ENCODE measurements at places on chromosomes 5 and 9. TPM values are rescaled to one million over a fixed set of nuclear protein-coding genes. Genes with fewer than 3 reads are reported as not detected.

GRCh38 chr9:88673886-88674285 is 138.9 kb downstream of the NXNL2 start:
- DNase-seq, result no peak

GRCh38 chr5:146902471-146902870 is 23.9 kb upstream of the PPP2R2B start:
- no peak for DNase-seq

GRCh38 chr9:124983698-124984097 is 42.8 kb upstream of the GOLGA1 start:
- no peak for DNase-seq

DNA sequence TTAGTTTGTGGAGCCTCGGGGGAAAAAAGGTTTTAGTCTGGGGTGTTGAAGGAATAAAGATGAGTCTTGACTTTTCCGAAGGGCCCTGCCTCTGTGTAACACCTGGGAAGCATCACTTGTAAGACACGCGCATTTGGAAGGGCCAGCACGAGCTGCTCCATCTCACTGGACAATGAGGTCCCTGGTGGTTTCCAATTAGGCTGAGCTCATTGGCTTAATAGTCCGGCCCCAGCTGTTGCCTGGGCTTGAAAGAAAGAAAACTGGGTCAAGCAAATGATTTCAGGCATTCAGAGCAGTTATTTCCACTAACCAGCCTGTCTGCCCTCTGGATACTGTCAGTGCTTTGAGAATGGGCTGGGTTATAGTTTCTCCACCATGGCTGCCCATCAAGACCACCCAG is 64.5 kb downstream of the NSUN2 start:
- DNase-seq, result no peak

DNA sequence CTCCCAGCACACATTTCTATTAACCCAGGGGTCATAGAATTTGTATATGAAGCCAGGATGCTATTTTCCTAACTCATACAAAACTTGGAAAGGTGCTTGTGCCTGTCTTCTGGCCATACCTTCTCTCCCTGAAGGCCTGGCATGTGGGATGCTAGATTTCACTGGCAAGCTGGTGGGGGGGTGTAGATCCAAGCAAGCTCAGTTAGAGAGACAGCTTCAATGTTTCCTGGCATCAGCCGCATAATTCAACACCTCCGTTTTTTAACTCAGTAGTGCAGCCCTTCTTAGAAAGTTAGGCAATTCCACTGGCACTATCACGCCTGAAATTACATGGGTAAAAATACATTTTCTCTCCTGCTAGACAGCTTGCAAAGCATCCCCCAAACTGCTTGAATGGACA is 51.8 kb downstream of the MEGF10 start:
- no peak for DNase-seq

- no peak for DNase-seq
These were observed 38.0 kb upstream of the TENT2 start for GRCh38 chr5:79573983-79574890.

DNA sequence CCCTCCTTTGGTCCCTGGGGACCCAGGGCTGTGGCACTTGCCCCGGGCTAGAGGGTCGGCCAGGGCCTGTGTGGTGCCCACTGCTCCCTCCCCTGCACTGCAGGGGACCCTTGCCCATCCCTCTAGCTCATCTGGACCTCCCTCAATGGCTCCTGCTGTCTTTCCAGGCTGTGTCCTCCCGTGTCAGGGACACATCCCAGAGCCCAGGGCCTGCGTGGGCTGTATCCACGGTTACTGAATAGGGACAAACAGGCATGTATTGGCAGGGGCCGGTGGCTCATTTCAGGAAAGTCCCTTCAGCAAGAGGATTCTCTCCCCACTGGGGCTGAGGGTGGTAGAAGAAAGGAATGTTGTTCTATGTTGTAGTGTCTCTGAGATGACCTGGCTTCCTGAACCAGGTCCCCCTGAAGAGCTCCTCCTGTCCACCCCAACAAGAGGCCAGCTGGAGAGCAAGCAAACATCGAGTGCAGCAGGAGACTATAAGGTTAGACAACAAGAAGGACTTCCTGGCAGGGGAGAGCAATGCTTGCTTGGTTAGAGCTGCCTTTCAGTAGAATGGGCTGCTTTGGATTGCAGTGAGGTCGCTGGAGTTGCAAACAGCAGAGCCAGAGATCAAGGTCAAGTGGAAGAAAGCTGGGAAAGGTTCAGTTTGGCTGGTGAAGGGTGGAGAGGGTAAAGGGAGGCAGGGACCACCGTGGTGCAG is 1.0 kb upstream of the CRB2 start:
- no peak for DNase-seq

GRCh38 chr9:71878327-71879274 is 32.4 kb downstream of the ABHD17B start:
- DNase-seq, result no peak

DNA sequence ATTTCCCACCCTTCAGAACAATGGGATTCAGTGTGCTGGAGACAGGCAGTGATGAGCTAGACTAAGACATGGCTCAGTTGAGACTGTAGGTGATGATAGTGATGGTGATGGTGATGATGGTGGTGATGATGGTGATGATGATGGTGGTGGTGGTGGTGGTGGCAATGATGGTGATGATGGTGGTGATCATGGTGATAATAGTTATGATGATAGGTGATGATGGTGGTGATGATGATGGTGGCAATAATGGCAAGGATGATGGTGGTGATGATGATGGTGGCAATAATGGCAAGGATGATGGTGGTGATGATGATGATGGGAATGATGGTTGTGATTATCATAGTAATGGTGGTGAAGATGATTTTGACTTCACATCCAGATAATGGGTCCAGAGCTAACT is 176.7 kb downstream of the NXNL2 start:
- DNase-seq, result no peak

- no peak for DNase-seq
These were observed 50.8 kb downstream of the DTWD2 start for GRCh38 chr5:118937393-118938061.

DNA sequence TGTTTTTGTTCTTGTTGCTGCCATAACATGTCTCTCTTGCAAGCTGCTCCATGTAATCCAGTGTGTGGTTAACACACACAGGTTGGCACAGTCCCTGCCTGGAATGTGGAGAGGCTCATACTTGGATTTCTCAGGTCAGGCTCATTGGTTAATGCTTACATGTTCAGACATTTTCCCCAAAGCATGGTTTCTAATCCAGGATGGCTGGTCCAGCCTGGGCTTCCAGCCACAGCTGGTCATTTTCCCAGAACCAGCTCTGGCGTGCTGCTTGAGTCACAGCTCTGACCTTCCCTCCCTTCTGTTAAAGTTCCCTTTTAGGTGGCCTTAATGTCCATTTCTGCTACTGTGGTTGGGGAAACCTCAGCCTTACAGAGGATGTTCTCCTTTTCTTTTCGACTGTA is 294.3 kb downstream of the TAF11L14 start:
- no peak for DNase-seq

DNA sequence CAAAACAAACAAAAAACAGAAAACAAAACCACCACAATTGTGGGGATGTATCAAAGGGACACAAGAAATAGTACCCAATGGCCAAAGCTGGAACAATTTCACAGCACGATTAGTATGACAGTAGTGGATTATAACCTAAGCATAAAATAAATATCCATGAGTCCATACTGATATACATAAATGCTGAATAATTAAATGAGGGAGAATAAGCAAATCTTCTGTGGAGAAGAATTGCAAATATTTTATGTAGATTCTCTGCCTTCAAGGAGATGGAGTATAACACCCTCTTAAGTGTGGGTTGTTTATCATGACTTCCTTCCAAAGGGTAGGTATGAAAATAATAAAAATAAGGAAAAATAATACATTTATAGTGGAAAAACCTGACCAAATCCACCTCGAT is 325.4 kb downstream of the PDE4D start:
- DNase-seq, result no peak

DNA sequence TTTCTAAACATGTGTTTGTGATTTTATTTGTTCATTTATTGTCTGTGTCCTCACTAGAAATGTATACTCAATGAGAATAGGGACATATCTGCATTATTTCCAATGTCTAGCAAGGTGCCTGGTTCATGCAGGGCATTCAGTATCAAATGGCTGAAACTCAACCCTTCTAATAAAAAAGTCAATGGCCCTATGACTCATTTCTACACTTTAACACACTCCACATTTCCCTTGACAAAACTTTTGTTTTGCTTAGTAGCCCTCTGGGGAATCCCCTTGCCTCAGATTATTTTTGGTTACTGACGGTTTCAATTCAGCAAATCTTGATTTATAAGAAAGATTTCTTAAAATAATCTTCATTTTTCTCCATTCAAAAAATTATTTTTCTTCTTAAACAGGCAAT is 206.0 kb upstream of the DMRTA1 start:
- no peak for DNase-seq

- no peak for DNase-seq
These were observed 38.9 kb downstream of the MTMR12 start for GRCh38 chr5:32273821-32274220.

DNA sequence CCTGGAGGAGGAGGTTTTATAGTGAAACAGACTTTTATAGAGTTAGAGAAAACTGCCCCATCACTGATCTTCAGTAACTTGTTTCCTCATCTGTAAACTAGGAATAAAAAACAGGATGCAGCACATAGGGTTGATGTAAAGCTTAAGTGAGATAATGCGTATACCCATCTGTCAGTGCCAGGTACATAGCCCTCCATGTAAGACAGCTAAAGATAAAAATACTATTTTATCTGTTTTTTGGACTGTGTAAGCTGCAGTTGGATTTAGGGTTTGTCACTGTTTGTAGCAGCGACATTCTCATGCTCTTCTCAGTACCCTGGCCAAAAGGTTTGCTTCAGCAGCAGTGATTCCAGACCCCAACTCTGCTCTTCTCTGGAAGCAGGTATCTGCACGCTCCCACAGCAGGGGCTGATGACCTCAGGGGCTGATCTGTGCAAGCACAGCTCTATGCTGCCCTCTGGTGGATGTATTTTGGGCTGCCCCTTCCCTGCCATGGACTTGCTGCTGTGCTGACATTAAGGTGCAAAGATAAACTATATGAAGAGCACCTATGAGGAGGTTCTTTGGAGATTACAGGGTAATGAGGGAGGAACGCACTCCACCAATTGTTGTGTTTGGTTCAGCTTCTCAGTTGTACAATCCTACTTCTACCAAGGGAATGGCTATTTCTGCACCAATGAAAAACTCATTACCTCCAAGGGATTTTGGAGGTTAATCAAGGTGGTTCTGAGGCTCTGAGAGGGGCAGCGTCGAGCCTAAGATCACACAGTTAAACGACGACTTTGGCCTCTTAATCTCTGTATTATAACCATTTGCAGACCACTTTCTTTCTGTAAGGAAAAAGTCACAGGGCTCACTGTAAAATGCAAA is 13.1 kb downstream of the HMHB1 start:
- DNase-seq, result peak; percentile 83

Gene UBE2QL1
- total RNA-seq, result 0.12 TPM

Gene NR2F1
- total RNA-seq, result 2.7 TPM

Gene CENPK
- 10.4 TPM for total RNA-seq

Gene LIFR
- total RNA-seq, result 7.0 TPM

Gene SPINK7
- total RNA-seq, result not detected

Gene TUSC1
- total RNA-seq, result 12.5 TPM

Gene IFNB1
- not detected for total RNA-seq

Gene HACD4
- 0.67 TPM for total RNA-seq

Gene UBQLN1
- 101 TPM for total RNA-seq
